Right atrium auricular region (tissue), 2 donors: ENCODE measurements at places on chromosomes 5 and 9. TPM values are rescaled to one million over a fixed set of nuclear protein-coding genes. Genes with fewer than 3 reads are reported as not detected.

The ABO gene
- total RNA-seq: 1.1 TPM

- H3K27me3 ChIP-seq: no peaks in the 10 kb centered on the region
- no peaks in the 10 kb centered on the region for H3K4me1 ChIP-seq
- H3K4me3 ChIP-seq: no peak overlapping the region
- peak; percentile 84 for DNase-seq
Measured at GRCh38 chr5:172800088-172800551, 29.1 kb upstream of the DUSP1 start.

DNA sequence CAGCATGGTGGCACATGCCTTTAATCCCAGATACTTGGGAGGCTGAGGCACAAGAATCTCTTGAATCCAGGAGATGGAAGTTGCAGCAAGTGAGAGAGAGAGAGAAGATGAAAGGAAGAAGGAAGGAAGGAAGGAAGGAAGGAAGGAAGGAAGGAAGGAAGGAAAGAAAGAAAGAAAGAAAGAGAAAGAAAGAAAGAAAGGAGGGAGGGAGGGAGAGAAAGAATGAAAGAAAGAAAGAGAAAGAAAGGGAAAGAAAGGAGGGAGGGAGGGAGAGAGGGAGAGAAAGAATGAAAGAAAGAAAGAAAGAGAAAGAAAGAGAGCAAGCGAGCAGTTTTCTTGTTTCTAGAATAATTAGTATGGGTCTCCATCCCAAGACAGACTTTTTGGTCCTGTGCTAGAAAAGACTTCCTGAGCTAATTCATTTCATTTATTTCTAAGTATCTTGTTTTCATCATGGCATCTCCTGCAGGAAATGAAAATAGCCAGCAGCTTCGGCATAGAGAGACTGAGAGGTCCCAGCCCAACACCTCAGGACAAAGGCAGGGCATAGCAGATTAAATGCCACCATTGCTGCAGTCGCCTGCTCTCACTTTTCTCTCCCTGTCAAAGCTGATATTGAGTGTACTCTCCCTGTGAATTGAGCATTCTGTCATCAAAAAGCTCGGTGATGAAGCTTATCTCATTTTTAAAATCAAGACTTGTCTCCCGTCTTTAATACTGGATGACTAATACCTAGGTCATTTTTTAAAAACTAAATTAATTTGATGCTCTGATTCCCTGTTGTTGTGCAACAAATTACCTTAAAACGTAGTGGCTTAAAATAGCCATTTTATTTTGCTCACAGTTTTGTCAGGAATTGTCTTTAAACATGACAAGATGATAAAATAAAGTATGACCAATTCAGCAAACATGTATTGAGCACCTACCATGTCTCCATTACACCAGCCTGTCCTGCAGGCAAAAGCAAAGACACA is 91.8 kb upstream of the ADRA1B start:
- peaks cover 10% of the 10 kb centered on the region for H3K4me1 ChIP-seq
- no peak overlapping the region for H3K4me3 ChIP-seq
- H3K27me3 ChIP-seq: no peaks in the 10 kb centered on the region
- peak; percentile 42 for DNase-seq

DNA sequence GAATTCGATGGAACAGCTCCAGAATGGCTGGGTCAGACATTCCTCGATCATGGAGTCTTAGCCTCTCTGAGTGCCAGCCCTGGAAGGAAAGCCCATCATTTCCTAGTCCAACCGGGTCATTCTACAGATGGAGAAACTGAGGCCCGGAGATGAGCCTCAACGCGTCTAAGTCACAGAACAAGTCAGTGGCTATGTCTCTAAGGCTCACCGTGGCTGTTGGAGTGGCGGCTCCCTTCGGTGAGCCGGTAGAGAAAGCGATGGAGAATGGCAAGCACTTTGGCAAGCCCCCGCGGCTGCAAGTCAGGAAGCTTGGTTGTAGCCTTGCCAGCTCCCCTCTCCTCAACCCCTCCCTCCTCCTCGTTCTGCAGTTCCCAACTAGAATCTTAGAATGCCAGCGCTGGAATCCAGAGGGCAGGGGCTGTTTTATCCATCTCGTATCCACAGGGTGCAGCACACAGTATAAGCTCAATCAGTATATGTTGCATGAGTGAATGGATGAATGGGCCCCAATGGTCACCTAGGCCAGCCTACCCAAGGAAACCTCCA is 438 bp upstream of the ARSI start:
- no peak overlapping the region for H3K27ac ChIP-seq
- no peaks in the 10 kb centered on the region for H3K27me3 ChIP-seq
- no peaks in the 10 kb centered on the region for H3K36me3 ChIP-seq
- DNase-seq: no peak

DNA sequence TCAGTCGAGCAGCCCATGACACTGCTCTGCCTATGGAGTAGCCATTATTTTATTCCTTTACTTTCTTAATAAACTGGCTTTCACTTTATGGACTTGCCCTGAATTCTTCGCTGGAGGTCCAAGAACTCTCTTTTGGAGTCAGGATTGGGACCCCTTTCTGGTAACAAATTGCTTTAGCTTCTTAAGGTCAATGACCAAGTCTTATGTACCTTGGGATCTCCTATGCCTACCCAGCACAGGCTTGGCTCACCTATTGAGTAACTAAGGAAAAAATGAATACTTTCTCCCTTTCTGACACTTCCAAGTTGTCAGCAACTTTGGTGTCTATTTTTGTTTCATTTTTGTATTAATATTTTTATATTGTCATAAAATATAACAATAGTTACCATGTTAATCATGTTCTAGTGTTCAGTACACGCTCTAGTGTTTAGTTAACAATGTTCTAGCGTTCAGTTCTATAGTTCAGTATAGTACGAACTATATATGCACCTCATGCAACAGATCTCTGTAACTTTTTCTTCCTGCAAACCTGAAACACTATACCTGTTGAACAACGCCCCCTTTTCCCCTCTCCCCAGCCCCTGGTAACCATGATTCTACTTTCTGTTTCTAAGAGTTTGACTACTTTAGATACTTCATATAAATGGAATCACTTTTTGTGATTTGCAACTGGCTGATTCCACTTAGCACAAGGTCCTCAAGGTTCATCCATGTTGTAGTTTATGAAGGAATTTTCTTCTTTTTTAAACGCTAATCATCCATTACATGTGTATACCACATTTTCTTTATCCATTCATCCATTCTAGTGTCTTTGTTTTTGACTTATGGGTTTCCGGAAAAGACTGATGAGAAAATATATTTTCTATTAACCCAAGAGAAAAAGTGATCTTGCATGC is 1.8 kb upstream of the RHOBTB3 start:
- H3K4me3 ChIP-seq: no peak overlapping the region
- peak overlapping the region; percentile 18 for H3K27ac ChIP-seq

- peak overlapping the region; percentile 52 for H3K27ac ChIP-seq
- no peak overlapping the region for H3K4me3 ChIP-seq
- no peak for DNase-seq
Measured at GRCh38 chr5:136036293-136036911, 7.6 kb downstream of the TGFBI start.

DNA sequence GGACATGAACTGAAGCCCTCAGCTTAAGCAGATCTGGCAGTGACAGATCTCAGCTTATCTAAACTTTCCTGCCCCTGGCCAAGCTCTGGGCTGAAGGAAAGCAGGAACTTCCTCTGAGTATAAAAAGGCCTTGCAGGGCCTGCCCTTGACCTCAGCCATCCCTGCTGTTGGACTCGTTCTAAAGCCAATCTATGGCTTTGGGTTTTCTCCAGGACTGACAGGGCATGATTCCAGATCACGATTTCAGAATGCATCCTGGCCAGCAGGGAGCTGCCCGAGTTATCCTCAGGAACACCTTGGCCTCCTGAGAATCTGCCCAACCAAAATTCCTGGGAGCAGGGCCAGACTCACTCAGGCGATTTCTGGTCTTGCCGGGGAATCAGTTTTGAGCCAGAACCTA is 502.7 kb downstream of the TLE4 start:
- DNase-seq: no peak
- H3K36me3 ChIP-seq: no peaks in the 10 kb centered on the region
- no peaks in the 10 kb centered on the region for H3K27me3 ChIP-seq
- no peaks in the 10 kb centered on the region for H3K4me1 ChIP-seq

GRCh38 chr9:95879591-95879990 is 4.1 kb downstream of the ERCC6L2 start:
- no peak overlapping the region for H3K4me3 ChIP-seq
- no peak for DNase-seq
- H3K36me3 ChIP-seq: no peaks in the 10 kb centered on the region
- no peaks in the 10 kb centered on the region for H3K27me3 ChIP-seq

GRCh38 chr9:122498883-122499288 is 11.7 kb upstream of the OR1J2 start:
- no peak overlapping the region for H3K4me3 ChIP-seq
- no peaks in the 10 kb centered on the region for H3K4me1 ChIP-seq
